Activated CD8-positive, alpha-beta T cell treated with anti-CD3 and anti-CD28 coated beads, Interleukin-2, amount 10 ng/mL, durations not matched to agents 7 days and 5 days (primary cell): ENCODE measurements at places on chromosomes 16 and 17. TPM values are rescaled to one million over a fixed set of nuclear protein-coding genes. Genes with fewer than 3 reads are reported as not detected.

DNA sequence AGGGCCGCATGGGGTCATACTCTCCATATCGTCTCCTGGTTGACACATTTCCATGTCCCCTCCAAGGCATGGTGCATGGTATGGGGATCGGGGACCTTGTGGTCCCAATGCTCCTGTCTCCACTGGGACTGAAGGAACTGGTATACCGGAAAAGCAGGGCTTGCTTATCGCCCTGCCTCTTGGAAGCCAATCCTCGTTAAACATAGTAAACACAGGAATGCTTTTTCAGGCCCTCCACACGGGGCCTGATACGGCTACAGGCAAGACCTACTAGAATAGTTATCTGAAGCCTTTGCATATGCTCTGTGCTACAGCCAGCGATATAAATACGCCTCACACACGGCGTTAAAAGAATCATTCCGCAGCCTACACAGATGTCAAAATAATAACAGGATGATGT, 159.5 kb downstream of the SHISA9 start:
- no peak overlapping the region for H3K27ac ChIP-seq
- DNase-seq = no peak
- no peaks in the 10 kb centered on the region for H3K27me3 ChIP-seq
- no peak overlapping the region for H3K4me3 ChIP-seq
- no peaks in the 10 kb centered on the region for H3K36me3 ChIP-seq

DNA sequence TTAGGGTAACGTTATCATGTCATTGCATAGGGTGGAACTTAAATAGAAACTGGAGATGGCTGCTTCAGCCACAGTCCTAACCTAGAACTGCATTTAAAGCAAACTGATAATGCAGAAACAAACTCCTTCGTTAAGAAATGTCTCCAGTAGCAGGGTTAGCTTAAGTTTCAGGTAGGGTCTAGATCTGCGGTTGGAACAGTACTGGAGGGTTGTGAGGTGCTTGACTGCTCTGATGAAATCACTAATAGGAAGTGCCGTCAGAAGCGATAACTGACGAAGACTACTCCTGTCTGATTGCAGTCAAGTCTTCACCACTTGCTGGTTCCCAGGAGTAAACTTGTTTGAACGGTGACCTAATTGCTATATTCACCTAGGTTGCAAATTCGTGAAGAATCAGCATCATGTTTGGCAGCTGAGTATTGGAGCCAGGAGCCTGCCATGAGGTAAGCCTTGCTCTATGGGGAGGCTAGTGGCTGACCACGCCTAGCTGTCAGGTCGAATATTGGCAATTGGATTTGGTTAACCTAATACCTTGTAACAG, 24.5 kb downstream of the TRPV2 start:
- no peaks in the 10 kb centered on the region for H3K27me3 ChIP-seq
- peak; percentile 54 for DNase-seq
- H3K27ac ChIP-seq = peak overlapping the region; percentile 99
- H3K4me1 ChIP-seq = peaks cover 55% of the 10 kb centered on the region
- H3K36me3 ChIP-seq = peaks cover 55% of the 10 kb centered on the region

PRSS36 gene
- 0.95 TPM for total RNA-seq

DLX4 gene
- total RNA-seq = not detected

DNA sequence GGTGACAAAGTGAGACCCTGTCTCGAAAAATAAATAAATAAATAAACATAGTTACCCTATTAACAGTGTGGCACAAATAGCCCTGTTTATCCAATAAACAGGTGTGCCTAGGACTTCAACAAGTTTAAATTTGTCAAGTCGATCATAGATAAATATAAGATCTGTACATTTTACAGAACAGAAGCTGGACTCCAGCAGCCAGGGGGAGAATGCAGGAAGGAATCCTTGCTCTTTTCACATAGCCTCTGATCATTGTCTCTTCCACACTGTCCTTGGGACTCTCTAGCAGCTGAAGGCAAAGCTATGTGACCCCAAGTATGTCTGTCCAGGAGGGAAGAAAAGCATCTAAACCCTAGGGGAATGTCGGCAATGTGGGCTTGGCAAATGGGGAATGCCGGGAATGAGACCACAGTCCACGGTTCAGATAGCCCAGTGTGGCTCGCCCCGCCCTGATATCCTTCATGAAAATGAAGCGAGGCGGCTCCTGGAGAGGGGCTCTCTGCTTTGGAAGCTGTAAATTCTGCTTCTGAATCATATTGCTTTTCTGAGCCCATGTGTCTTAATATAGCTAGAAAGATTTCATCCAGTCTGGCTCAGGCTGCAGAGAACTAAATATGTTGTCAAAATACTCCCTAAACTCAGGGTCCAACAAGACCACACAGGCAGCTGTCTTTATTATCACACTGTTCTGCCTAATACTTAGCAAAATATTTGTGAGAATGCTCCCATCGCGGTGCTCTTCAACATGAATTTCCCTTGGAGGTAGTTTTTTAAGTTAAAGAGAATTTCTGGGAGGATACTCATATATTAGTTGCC, 24.9 kb upstream of the GRB2 start:
- H3K4me3 ChIP-seq = no peak overlapping the region
- H3K4me1 ChIP-seq = peaks cover 18% of the 10 kb centered on the region
- peaks cover 28% of the 10 kb centered on the region for H3K27me3 ChIP-seq
- no peak for DNase-seq

GRCh38 chr16:4385789-4386450, 14.3 kb downstream of the VASN start:
- peaks cover 16% of the 10 kb centered on the region for H3K36me3 ChIP-seq
- H3K4me3 ChIP-seq = no peak overlapping the region
- H3K4me1 ChIP-seq = no peaks in the 10 kb centered on the region

ZFHX3 gene
- total RNA-seq = 2.5 TPM

GRCh38 chr17:38739305-38739704, 8.8 kb downstream of the PCGF2 start:
- peaks cover 15% of the 10 kb centered on the region for H3K4me1 ChIP-seq
- no peak overlapping the region for H3K27ac ChIP-seq
- H3K4me3 ChIP-seq = no peak overlapping the region
- no peak for DNase-seq
- H3K27me3 ChIP-seq = peaks cover 7% of the 10 kb centered on the region
- H3K36me3 ChIP-seq = no peaks in the 10 kb centered on the region

CACNG3 gene
- total RNA-seq = not detected

DHRS11 gene
- total RNA-seq = 4.7 TPM

GRCh38 chr16:76487411-76488064, 210.3 kb downstream of the CNTNAP4 start:
- no peaks in the 10 kb centered on the region for H3K4me1 ChIP-seq
- H3K27me3 ChIP-seq = no peaks in the 10 kb centered on the region
- no peak for DNase-seq
- H3K27ac ChIP-seq = no peak overlapping the region
- no peaks in the 10 kb centered on the region for H3K36me3 ChIP-seq
- H3K4me3 ChIP-seq = no peak overlapping the region

SLC47A1 gene
- total RNA-seq = not detected

DNA sequence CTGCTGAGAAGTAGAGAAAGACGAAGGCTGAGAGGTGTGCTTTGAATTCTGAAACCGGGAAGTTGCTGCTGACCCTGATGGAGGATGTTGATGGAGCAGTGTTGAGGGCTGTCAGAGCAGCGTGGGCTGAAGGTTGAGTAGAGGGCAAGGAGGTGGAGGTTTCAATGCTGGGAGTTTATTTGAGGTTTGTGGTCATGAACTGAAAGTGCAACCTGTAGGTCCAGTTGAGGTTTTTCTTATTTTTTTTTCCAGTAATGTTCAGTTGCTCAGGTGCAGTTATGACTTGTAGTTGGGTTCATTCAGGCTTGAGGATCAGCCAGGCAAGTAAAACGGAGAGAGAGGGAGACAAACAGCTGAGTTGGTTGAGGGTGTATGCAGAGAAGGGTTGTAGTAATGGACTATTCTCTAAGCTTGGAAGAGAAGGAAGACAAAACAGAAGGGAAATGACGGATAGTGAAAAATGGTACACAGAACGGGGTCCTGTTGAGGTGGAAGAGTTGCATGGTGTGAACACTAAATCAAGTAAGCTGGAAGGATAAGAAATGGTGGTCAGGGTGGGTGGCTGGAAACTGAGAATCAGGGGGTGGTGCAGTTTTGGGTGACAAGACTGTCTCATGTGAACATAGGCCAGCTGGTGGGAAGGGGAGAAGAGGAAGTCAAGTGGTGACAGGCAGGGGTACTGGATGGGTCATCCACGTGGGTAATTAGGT, 8.7 kb upstream of the UBE2G1 start:
- no peaks in the 10 kb centered on the region for H3K36me3 ChIP-seq
- H3K27ac ChIP-seq = peak overlapping the region; percentile 84
- peak overlapping the region; percentile 6 for H3K4me3 ChIP-seq

DNA sequence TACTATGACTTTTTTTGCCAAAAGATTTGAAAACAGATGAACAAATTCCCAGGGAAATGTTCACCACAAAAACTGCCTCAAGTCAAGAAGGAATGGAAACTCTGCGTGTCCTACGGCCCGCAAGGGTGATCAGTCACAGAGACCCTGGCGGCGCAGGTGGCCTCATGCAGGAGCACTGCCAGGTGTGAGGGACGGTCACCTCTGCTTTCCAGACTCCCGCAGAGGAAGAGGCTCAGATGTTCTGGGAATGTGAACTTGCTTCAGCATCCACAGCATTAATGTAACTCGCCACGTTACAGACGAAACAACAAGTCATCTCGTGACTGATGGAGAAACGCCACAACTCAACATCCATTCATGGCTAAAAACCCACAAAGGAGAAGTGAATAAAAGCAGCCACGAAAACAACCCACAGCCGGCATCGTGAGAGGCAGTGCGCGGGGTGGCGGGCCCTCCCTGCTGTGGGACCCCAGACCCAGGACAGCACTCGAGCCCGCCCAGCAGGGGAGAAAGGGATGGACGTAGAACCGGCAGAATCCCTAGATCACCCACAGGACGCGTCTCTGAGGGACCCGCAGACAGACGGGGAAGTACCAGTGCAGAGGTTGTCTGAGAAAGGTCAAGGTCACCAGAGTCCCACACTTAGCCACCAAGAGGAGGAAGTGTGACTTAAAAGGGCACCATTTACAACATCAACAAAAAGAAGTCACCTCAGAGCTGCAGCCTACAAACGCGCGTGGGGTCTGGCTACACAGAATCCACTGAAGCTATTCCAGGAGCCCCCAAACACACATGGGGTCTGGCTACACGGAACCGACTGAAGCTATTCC, 76.9 kb upstream of the GNG13 start:
- no peaks in the 10 kb centered on the region for H3K36me3 ChIP-seq
- DNase-seq = no peak
- no peaks in the 10 kb centered on the region for H3K4me1 ChIP-seq
- no peaks in the 10 kb centered on the region for H3K27me3 ChIP-seq
- no peak overlapping the region for H3K4me3 ChIP-seq

NUBP2 gene
- total RNA-seq = 61.8 TPM

LGALS9B gene
- 0.47 TPM for total RNA-seq
